CD4-positive, alpha-beta T cell (primary cell): ENCODE measurements at places on chromosomes 2 and 18.
A peak's percentile ranks its signal among the peaks of the same experiment; 100 is the strongest.

- DNase-seq: no peak
Measured at GRCh38 chr18:37578886-37579513, 13.4 kb upstream of the CELF4 start.

DNA sequence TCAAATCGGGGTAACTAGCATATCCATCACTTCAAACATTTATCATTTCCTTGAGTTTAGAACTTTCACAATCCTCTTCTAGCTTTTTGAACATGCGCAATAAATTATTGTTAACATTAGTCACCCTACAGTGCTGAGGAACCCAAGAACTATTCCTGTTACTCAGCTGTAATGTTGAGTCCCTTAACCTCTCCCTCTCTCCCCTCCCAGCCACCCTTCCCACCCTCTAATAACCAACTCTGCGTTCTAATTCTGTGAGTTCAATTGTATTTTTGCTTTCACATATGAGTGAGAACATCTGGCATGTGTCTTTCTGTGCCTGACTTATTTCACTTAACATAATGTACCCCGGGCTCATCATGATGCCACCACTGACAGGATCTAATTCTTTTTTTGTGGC, 78.6 kb upstream of the RANBP2 start:
- no peak for DNase-seq

DNA sequence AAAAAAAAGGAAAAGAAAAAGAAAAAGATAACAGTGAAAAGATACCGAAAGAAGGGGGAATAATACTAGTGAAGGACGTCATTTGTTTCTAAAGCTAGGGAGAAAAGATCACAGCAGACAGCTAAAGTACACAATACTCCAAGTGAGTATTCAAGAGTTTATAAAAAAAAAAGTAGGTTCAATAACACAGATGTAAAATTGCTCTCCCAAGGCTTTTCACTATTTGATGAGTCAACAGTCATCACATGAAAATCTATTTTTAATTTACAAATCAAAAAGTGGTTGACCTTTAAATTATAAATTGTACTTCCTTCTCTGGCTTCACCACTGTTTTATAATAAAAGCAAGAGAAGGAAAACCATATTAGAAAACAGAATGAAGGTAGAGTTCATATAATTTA, 144.0 kb downstream of the ZRANB3 start:
- no peak for DNase-seq

DNA sequence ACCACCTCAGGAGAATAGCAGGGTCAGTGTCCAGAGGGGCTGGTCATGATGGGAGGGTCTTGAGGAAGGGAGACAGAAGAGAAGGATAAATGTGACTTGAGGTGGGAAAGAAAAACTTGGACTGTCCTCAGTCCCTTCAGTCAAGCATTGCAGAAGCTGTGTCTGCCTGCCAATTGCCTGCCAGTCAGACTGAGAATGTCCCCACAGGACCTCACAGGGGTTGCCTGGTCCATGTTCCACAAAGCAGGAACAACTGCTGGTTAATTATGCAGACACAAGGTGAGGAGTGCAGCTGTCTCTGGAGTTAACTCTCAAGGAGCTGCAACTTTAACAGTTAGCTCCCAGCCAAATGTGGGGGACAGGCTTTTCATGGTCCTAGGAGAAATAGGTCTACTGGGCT, 75.7 kb downstream of the TRIM43 start:
- no peak for DNase-seq

DNA sequence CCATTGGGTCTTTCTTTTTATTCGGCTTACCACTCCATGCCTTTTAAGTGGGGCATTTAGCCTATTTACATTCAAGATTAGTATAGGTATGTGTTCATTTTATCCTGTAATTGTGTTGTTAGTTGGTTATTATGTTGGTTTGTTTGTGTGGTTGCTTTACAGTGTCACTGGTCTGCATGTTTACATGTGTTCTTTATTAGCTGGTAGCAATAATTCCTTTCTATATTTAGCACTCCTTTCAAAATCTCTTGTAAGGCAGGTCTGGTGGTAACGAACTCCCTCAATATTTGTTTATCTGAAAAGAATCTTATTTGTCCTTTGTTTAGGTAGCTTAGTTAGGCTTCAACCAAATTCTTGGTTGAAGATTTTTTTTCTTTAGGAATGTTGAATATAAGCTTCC, 68.7 kb upstream of the XDH start:
- no peak for DNase-seq

DNA sequence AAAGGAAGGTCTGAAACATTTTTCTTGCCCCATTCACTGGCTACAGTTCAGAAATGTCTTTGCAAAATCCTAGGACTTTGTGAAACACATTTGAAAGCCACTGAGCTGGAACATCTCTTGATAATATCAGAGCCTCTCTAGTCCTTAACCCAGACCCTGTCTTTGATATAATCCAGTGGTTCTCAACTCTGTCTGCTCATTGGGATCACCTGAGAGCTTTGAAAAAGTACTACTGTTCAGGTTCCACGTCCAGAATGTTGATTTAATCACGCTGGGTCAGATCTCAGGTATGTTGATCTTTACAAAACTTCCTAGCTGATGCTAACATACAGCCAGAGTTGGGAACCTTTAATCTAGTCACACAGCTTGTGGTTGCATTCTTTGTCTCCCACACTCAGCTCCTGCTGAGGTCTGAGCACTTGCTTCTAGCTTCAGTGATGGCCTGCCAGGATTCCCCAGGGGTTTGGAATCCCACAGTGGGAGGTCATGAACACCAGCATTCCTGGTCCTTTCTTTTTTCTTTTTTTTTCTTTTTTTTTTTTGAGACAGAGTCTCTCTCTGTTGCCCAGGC, 262.7 kb downstream of the SETBP1 start:
- no peak for DNase-seq

DNA sequence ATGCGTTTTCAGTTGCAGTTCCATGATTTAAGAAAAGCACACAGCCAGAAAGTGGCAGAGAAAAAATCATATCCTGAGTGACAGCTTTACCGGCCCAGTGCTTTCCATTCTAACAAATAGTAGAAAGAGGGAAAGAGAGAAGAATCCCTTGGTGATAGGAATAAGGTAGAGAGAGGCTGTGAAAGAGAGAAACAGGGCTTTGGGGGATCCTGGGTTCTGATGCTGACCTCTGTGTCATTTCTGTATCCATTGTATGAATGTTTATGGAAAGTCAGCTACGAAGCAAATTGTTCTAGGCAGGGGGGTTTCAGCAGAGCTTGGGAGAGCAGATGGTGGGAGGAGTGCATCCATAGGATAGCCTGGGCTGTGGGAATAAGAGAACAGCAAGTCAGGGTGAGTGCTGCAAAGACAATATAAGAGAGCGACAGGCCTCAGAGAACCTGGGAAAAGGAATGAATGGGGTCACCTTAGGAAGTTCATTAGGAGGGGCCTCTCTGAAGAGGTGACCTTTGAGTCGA, 203.4 kb upstream of the TNP1 start:
- DNase-seq: no peak

DNA sequence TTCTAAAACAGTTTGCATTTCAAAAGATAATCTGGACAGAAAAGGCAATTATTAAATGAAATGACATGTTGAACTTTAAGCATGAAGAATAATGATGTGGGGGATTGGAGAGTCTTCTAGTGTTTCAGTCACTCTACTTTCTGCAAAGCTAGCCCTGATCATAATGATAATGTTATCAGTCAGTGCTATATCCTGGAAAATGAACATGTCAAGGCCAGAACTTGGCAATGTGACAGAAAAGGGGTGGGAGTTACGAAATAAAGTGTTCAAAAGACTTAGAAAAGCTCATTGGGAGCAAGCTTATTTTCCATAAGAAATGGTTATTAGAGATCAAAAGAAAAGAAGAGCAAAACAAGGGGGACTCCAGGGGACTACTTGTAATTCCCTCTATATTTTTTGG, 288.5 kb upstream of the SLC8A1 start:
- DNase-seq: no peak

DNA sequence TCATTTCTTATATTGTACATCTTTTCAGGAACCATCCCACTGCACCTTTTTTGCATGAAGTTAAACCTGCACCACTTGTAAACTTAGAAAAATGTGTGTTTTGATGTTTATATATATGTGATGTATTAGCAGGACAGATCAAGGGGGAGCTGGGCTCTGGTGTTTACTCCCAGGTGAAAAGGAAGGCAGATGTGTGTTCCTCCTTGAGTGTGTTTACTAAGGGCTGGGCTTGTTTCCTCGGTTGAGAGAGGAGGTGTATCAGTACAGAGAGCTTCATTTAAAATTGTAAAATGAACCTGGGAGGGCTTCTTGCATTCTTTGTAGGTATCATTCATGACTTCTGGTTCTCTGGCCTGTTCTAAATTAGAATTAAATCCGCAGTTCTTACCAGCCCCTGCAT, 14.8 kb downstream of the LPIN1 start:
- no peak for DNase-seq

- DNase-seq: no peak
Measured at GRCh38 chr18:59561612-59562011, 135.6 kb downstream of the CCBE1 start.

DNA sequence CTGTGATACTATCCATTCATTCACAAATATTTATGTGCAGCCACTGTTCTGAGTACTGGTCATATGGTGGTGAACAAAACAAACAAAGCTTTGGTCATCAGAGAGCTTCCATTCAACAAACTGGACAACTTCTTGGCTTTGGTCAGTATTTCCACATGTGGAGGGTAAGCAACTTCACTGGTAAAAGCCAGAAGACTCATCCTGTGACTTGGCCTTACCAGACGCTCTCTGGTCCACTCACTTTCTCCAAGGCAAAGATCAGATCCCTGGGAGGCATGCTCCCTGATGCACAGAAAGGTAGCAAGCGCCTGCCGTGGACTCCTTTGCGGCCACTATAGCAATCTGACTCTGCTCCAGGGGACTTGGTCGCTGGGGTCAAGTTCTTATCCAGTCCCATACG, 179.5 kb downstream of the EN1 start:
- DNase-seq: no peak

- no peak for DNase-seq
Measured at GRCh38 chr18:75247611-75248421, 37.2 kb downstream of the TSHZ1 start.

GRCh38 chr2:230762317-230762896, 49.8 kb downstream of the CAB39 start:
- peak; percentile 16 for DNase-seq
